Left renal pelvis (tissue), 4 donors: ENCODE measurements at places on chromosomes 4 and X. TPM values are rescaled to one million over a fixed set of nuclear protein-coding genes. Genes with fewer than 3 reads are reported as not detected.

DNA sequence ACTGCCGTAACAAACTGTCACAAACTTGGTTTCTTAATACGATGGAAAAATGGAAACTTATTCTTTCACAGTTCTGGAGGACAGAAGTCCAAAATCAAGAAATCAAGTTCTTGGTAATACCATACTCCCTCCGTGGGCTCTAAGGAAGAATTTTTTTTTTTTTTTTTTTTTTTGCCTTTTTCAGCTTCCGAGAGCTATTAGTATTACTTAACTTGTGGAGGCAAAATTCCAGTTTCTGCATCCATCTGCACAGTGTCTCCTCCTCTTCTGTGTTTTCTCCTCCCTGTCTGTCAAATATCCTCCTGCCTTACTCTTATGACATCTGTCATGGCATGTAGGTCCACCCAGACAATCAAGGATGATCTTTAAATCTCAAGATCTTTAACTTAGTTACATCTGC, 426.6 kb downstream of the SPRY1 start:
- no peak for DNase-seq

DNA sequence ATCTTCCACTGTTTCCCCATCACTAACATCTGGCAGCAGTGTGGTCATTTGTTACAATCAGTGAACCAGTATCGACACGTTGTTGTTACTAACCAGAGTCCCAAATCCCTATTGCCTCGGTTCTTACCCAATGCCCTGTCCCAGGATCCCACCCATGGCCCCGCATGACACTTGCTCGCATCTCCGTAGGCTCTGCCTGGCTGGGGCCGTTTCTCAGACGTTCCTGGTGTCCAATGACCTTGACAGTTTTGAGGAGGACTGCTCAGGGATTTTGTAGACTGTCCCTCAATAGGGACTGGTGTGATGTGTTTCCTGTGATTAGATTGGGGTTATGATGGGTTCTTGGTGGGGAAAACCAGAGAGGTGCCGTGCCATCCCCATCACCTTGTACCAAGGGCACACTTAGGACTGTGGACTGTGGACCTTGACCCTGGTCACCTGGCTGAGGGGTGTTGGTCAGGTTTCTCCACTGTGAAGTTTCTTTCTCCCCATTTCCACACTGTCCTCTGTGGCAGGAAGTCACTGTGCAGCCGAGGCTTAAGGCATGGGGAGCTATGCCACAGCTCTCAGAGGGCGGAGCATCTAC, 108.4 kb downstream of the ADRA2C start:
- no peak for DNase-seq

DNA sequence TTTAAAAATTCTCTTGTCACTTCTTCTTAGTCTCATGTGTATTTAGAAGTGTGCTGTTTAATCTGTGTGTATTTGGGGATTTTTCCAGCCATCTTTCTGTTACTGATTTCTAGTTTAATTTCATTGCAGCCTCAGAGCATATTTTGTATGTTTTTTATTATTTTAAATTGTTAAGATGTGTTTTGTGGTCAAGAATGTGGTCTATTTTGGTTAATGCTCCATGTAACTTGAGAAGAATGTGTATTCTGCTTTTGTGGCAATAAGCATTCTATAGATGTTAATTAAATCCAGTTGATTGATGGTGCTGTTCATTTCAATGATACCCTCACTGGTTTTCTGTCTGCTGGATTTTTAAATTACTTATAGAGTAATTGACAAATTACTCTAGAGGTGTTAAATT, 38.9 kb downstream of the ANXA10 start:
- no peak for DNase-seq

DNA sequence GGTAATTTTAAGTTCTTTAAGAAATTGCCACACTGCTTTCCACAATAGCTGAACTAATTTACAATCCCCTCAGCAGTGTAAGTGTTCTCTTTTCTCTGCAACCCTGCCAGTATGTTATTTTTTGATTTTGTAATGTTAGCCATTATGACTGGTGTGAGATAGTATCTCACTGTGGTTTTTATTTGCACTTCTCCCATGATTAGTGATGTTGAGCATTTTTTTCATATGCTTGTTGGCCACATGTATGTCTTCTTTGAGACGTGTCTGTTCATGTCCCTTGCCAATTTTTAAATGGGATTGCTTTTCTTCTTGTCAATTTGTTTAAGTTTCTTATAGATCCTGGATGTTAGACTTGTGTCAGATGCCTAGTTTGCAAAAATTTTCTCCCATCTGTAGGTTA, 86.1 kb downstream of the BMP3 start:
- DNase-seq = no peak

DNA sequence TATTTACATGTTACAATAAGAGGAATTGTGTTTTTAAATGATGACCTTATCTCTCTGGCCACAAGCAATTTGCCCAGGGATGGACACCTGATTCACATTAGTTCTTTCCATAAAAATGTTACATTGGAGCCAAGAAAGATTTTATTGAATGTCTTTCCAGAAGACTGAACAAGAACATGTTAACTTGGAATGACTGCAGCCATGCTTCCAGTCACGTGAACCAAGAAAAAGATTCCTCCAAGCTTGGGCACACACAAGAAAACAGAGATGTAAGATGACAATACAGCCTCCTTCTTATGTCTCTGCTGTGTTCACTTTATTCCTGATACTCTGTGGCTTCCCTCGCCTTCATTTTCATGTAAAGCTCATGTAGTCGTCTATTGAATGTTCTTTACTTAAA, 737.6 kb downstream of the TRIML1 start:
- no peak for DNase-seq

DNA sequence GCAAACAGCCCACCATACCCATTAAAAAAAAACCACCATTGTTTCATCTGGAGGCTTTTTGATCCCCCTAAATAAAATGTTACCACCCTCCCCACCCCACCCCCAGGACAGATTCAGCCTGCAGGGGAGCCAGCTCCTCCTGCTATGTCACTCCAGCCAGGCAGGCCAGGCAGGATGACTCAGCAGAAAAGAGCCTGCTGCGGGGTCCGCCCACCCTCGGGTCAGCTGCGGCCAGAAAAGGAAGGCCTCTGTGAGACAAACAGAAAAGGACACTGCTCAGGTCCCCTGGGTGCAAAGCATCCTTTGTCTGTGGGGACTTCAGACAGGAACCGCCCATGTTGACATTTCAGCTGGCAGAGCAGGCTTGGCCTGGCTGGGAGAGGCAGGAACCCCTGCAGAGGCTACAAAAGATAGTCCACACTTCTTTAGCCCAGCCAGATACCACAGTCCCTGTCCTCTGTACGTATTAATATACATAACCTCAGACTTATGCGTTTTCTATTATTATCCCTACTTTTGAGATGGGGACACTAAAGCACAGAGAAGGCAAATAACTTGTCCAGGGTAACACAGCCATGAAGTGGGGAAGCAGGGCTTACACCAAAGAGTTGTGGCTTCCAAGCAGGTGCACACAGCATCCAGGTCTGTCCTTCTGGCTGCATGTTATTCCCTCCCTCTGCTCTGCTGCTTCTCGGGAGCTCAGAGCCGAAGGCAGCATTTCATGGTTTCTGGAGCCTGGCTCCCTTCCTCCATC, 147.7 kb downstream of the CPEB2 start:
- no peak for DNase-seq

DNA sequence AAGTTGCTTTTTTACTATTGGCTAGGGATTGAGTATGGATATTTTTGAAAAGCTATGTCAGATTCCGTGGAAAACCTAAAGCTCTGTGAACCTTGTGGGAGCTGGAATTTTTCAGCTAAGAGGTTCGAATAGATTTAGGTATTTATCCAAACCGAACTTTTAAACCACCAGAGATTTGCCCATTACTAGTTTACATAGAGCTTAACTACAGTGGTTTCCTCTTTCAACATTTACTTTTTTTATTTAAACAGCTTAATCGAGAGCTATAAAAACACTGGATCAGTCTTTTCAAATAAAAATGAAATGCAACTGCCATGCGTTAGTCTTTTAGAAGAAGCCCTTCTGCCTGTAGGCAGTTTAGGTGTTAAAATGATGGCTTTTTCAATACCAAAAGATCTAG, 377.0 kb downstream of the RPA4 start:
- DNase-seq = no peak

Gene FGG
- polyA plus RNA-seq = 25.0 TPM

- no peak for DNase-seq
These were observed 43.2 kb upstream of the IGSF1 start for GRCh38 chrX:131332331-131332730.

DNA sequence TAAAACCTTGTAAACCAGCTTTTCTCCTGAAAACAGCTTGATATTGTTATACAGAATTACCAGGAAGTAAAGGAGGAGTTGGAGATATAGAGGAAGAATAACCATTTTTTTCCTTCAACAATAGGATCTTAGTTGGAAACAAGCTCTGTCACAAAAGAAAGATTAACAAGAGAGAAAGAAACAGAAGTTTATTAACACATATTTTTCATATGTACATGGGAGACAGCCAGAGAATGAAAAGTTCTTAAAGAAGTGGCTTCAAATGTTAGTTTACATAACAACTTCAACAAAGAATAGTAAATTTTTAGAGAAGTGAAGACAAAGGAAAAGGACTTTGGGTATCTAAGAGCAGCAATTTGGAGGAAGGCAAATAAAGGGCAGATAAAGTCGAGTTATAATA, 94.9 kb upstream of the ANKRD50 start:
- no peak for DNase-seq

DNA sequence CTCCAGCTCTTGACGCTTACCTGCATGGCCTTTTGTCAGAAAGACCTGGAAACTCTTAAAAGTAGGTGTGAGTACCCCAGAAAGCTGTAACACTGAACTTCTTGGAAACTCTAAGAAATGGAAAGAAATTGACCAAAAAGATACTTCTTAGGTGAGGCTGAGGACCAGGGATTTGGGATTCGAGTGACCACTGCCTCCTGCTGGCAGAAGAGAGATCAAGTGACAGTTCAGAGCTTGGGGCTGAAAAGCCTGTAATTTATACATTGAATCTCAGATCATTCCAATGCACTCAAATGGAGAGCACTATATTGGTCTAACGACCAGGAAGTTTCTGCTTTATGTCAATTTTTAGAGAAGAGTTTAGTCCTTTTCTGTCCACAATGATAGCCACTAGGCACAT, 204.6 kb downstream of the PDGFRA start:
- no peak for DNase-seq

- no peak for DNase-seq
These were observed 64.1 kb downstream of the STX18 start for GRCh38 chr4:4477796-4478195.

DNA sequence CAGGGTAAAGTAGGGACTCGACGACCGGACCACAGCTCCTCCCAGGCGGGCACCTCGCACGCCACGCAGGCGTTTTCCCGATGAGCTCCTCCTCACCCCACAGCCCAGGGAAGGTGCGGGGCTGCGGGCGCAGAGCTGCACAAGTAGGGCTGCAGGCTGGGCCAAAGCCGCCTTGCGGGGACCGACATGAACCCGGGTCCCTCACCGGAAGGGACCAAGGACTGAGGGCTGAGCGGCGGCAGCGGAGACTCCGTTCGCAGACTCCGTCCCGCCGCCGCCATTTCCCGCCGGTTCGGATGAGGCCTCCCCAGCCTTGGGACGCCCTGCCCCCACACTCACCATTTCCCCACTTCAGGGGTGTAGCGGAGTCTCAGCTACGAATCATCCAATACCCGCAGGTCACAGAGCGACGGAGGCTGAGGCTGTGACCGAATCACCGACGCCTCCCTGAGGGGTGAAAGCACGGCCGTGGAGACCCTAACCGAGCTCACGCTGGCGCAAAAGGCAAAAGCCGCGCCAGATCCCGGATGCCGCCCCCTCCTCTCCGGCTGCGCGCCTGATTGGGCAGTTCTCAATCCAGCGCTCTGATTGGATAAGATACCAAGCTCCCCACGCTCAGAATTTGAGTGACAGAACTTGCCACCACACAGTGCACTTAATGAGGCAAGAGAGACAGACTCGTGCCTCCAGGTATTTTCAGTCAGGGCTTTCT, at the start of gene ZNF732:
Gene ZNF732, minus strand, starts transcription at position 506 of the 712 bp plus-strand sequence. Its CDS starts 164 bp downstream, at position 342.
- DNase-seq = peak; percentile 51

Gene CYTL1
- 3.9 TPM for polyA plus RNA-seq

Gene ZNF182
- 11.4 TPM for polyA plus RNA-seq

DNA sequence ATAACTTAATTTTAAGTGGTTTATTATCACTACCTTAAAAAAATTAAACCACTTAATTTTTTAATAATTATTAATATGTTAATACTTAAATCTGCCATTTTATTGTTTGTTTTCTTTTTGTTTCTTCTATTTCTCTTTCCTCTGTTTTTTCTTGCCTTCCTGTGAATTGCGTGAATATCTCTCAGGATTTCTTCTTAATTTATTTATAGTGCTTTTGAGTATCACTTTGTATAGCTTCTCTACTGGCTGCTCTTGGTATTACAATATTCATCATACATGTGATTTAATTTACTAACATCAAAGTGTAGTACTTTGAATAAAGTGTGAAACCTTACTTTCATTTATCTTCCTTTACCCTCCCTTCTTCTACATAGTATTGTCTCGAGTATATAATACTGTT, 349.5 kb upstream of the CPXCR1 start:
- DNase-seq = no peak

GRCh38 chr4:86493460-86493859, 100.7 kb upstream of the PTPN13 start:
- no peak for DNase-seq

GRCh38 chr4:12126474-12126873, 697.8 kb upstream of the HS3ST1 start:
- DNase-seq = no peak

GRCh38 chr4:161254375-161254774, 909.4 kb downstream of the FSTL5 start:
- DNase-seq = no peak

DNA sequence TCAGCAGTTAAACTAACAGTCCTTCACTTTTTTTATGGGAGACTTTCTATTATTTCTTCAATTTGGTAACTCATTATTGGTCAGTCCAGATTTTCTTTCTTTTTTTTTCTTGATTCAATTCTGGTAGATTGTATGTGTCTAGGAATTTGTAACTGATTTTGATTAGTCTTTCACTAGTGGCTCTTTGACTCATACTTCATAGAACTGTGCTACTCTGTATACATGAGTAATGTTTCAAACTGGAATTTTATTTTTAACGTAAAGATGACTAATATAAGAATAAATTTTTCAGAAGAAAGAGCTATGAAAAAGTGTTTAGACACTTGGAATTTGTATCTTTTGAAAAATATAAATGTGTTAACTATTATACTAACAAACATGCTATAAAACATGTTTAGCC, 813.0 kb downstream of the TRAM1L1 start:
- DNase-seq = no peak

Gene NDP
- 0.98 TPM for polyA plus RNA-seq

GRCh38 chr4:150283689-150284088, 205.4 kb downstream of the DCLK2 start:
- no peak for DNase-seq

DNA sequence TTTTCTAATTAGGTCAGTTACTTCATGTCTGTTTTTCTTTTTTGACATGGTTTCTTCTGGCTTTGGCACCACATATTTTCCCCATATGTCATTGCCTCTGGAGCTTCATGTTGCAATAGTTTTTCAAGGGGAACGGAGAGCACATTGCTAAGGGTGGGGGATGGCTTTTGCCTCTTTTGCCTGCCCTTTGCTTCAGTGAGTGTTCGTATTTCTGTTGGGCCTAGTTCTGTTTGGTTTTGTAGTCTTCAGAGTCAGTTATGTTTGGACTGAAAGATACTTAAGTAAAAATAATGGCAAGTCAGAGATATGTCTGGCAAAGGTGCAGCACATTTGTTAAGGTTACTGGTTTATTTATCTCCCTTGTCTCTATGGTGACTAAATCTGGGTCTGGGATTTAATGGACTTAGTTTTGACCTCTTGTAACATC, 29.1 kb downstream of the FHL1 start:
- no peak for DNase-seq

GRCh38 chrX:40154853-40155588, 57.3 kb upstream of the BCOR start:
- DNase-seq = no peak

- DNase-seq = no peak
These were observed 23.4 kb downstream of the STAP1 start for GRCh38 chr4:67581913-67582312.

- peak; percentile 10 for DNase-seq
These were observed 327.5 kb upstream of the FRG1 start for GRCh38 chr4:189613207-189613606.
